ENCODE measurements at places on chromosomes 7 and 10.

- DNase-seq, result no peak
Measured at GRCh38 chr7:55475855-55476803, 96.2 kb downstream of the VOPP1 start.

DNA sequence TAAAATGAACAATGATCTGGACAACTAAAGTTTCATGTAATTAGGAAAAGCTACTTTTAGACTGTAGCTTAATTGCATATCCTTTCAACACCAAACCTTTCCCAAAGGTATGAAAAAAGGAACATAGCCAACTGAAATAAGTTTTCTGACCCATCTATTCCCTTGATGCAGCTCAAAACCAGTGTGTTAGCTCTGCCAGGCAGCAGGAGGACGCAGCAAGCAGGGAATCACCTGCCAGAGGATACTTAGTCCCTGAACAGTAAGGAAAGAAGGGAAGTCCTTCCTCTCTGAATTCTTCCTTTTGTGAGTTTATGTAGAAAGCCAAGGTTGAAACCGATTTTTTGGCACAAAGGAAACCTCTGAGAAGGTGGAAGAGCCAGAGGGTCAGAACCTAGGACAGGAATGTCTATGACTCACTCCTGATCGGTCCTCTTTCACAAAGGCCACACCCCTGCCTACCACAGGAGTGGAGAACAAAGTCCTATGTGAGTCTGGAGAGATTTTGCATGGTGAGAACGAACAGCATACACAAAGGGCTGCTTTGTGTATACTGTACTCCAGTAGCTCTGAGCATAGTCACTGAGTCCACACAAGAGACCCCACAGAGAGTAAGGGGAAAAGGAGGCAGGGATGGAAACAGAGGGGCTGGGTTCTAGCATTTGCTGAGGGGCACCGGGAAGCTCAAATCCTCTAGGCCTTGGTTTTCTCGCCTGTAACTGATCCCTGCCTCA lies 68.8 kb upstream of the GSDME start:
- DNase-seq, result no peak

- DNase-seq, result no peak
Measured at GRCh38 chr7:17021205-17021604, 139.4 kb upstream of the AGR3 start.

GRCh38 chr7:1810521-1810920 lies 140.4 kb downstream of the ELFN1 start:
- DNase-seq, result peak; percentile 21
